Stimulated activated CD4-positive, alpha-beta T cell treated with anti-CD3 and anti-CD28 coated beads, Interleukin-4, amount 100 ng/mL, for 48 hours (primary cell): ENCODE measurements at places on chromosomes 4 and X.

- no peak for DNase-seq
These were observed 40.4 kb downstream of the EFHC2 start for GRCh38 chrX:44303119-44303518.

DNA sequence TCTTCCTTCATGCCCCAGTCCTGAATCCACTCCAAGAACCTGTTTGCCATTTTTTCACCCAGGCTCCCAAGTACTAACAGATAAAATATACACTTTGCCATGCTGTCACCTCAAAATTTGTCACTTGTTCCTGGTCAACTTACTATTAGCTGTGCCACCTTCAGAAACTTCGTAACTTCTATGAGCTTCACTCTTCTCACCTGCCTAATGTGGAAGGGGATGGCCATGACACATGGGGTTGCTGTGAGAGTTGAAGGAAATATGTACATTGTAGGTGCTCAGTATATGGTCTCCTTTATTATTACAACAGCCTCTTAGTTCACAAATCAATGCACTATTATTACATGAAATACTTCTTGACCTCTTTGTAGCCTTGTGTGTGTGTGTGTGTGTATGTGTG, 10.4 kb downstream of the TMSB4X start:
- no peak for DNase-seq

DNA sequence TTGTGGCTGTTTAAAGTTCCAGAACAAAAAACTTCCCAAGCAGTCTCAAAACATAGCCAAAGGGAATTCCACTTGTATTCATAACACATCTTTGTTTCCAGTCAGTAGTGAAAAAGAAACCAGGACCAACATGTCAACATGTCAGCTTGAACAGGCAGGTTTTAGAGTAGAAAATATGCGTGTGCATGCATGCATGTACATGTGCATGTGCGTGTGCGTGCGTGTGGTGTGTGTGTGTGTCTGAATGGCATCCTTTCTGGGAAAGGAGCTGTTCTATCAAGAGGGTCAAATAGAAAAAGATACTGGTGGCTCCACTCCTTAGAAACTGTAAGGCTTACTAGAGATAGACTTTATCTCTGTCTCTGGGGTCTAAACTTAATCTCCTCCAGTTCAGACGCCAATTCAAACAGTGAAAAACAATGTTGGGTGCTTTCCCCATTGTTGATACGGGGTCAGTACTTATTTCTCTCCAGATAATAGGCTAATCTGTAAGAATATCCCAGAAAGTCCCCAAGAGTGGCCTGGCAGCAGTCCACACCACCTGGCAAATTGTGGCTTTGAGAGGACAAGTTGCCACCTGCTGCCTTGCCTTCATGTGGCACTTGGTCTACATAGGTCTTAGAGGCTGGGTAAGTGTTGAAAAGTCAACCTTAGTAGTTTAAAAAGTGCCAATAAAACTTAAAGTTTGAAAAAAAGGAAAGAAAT, 110.4 kb downstream of the SCD5 start:
- no peak for DNase-seq

DNA sequence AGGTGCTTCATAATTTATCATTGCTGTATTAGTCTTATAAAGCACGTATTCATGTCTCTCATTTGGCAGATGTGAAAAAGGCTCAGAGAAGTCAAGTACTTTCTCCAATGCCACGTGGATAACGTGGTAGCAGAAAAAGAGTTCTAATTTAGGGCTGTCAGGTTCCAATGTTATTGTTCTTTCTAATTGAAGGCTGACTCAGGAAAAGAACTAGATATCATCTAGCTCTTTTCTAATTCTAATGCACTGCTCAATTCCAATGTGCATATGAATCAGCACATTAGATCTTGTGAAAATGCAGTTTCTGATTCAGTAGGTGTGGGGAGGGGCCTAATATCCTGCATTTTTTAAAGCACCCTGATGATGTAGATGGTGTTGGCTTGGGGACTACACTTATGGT, 22.8 kb downstream of the AGA start:
- DNase-seq, result no peak

DNA sequence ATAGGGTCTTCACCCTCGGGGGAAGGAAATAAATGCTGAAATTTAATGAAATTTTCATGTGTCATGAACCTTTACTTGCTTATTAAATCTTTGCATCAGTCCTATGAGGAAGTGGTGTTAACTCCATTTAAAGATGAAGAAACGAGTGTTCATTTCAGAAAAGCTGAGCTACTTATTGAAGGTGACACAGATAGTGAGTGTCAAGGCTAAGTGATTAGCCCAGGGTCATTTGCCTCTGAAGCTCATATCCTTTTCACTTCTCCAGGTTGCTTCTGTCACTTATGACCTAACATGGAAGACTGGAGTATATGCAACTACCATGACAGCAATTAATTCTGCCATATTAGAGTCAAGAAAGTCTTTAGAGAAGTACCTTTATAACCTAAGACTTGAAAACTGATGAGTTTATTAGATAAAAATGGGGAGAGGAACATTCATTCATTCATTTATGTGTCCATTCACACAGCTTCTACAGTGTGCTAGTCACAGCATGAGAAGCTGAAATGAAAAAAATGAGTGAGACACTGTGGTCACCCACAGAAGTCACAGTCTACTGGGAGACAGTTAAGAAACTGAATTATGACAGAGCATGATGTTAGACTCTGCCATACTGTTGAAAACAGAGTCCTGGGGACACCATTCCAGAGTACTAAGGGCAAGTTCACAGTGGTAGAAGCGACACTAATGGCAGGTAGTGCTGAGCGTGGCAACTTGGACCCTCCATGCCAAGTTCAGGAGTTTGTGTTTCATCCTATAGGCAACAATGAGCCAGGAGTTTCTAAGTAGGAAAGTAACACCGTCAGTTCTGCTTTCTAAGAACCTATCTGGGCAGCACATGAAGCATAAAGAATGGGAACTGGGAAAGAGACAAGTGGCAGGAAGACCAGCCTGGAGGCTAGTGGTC, 21.3 kb downstream of the ALPK1 start:
- DNase-seq, result no peak

DNA sequence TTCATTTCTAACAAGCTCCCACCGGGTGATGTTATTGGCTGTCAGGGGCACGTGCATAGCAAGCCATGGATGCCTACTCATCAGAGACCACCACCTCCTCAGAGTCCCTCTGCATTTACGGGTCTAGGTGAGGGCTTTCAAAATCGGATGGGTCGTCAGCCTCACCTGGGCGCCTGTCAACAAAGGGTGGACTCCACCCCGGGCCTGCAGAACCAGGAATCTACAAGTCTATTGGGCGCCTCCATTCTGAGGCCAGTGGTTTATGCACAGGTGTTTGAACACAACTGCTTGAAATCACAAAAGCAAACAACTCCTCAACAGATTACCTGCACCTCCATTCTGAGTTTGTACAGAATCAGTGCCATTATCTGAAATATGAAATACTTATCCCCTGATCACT, 318.9 kb downstream of the PTTG2 start:
- no peak for DNase-seq

GRCh38 chr4:10078481-10079233, 37.9 kb downstream of the WDR1 start:
- no peak for DNase-seq

DNA sequence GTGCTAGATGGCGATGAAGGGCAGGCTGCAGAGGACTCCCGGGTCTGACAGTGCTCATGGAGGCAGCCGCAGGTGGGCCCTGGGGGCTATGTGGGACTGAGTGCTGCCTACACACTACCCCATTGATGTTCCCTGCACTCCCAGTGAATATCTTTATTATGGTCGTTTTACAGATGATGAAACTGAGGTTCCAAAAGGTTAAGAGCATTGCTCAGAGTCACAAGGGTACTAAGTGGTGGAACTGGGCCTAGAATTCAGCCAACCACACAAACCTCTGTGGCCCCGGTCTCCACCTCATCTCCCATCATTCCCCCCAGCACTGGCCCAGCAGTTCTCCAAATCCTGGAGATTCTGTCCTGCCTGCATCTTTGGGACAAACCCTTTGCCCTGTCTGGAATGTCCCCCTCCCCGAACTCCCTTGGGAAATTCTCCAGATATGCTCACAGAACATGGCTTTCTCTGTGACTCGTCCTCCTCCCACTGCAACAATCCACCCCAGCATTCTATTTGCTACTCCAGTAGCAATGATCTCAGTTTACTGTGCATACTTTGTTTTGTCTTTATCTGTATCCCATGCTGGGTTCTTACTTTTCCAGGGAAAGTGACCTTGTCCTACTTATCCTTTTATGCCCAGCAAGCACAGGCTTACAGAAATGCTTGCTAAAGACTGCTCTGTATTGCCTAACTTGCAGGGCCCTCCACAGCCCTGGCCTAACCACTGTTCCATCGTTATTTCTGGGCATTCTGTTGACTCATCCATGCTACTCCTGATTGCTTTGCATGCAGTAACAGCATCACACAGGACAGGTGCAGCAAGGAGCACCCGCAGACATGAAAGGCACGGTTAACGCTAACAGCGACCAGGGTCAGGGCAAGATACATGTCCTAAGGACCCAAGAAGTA, 14.0 kb downstream of the PNMA6F start:
- no peak for DNase-seq

DNA sequence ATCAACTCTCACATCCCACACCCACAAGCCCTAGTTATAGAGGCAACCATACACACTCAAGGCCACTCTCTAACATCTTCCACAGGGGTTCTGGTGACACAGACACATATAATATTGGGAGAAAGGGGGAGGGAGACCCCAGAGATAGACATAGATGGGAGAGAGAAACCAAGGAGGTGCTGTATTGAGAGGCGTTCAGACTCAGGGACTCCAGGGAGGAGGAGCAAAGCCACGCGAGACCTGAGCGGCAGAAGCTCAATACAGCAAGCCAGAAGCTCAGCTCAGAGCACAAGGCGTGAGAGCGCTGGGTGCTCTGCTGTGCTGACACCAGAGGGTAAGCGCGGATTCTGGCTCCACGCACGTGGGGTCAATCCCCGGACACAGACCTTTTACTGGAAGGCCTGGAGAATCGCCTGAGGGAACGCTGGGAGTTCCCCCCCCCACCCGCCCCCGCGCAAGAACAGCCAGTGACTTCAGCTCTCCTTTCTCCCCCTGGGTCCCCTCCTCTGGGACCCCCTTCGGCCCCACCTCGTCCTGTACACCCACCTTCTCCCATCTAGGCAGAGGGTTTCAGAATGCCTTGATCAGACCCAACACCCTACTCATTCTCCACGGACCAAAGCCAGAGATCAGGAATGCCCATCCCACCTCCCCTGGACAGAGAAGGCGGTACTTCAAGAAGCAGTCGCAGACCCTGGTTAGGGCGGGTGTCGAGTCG, 8.7 kb downstream of the MSX1 start:
- DNase-seq, result no peak

- no peak for DNase-seq
These were observed 58.8 kb upstream of the MXD4 start for GRCh38 chr4:2320746-2321145.

GRCh38 chr4:95358421-95358820, 190.4 kb downstream of the UNC5C start:
- no peak for DNase-seq

GRCh38 chr4:132859929-132860328, 289.2 kb upstream of the PCDH10 start:
- no peak for DNase-seq

DNA sequence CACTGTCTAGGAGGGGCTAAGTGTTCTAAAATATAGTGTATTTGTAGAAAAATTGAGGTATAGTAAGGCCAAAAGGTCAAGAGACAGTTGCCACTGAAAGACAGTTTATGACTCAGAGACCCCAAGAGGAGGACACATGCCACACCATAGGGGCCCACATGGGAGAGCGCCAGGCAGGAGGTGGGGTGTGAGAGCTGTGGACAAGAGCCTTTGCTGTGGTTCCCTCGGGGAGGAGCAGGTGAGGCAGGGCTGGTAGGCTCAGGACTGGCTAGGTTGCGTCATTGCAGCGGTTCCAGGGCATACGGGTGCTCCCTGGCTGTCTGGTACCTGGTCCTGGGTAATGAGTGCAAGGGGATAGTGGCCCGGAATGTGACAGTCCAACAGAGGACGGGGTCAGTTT, 37.6 kb downstream of the CCNQ start:
- no peak for DNase-seq

- no peak for DNase-seq
These were observed 102.9 kb downstream of the PRSS12 start for GRCh38 chr4:118249890-118250289.

DNA sequence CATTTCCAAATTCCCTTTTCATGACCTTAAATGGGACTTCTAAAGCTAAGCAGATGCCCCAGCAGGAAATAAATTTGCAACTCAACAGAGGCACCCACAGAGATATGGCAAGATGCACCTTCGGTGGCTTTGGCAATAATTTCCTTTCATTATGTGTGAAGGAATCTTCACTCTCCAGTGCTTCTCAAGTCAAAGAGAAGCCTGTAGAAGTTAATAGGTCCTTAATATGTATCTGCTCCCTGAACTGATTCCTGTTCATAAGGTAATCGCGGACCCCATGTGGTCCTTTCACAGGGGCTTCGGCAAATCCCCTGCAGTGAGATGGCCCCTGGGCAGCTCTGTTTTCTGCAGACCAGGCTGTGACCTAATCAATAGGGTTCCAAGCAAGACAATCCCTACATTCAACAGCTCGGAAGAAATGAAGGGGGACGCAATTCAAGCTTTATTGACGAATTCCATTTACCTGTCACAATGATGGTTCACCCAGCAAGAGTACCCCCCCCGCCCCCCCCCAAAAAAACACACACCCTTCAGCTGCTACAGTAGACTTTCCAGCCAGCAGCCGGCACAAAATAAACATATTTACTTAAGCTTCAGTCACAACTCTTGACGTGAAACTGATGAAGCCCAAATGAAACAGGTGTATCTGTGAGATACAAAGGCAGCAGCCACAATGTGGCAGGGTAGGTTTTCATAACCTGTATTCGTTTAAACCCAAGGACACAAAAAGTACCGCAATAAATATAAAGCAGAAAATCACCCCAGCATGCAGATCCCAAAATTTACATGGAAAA, 35.3 kb downstream of the FAT1 start:
- no peak for DNase-seq

DNA sequence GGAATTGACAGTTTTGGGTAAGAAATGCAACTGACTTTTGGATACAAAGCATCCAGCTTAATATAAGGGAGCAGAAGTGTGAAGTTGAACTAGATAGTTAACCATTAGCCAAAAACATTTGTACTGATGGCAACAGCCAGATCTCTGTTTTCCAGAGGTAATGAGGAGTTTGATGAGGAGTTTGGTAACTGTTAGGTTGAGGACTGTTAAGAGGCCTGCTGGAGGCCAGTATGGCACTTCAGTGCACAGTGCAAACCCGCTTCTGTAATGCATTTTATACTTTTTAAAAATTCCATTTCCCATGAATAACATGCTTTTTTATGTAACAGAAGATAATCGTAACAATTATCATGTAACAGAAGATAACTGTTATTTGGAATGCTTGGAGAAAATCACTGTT, 30.0 kb downstream of the CDKL5 start:
- no peak for DNase-seq

GRCh38 chr4:70688795-70689231, 481 bp downstream of the UTP3 start:
- no peak for DNase-seq
